T-helper 1 cell (primary cell): ENCODE measurements at places on chromosomes 4 and X.

GRCh38 chr4:13527981-13528820 lies 16.1 kb downstream of the NKX3-2 start:
- DNase-seq = peak; percentile 50

DNA sequence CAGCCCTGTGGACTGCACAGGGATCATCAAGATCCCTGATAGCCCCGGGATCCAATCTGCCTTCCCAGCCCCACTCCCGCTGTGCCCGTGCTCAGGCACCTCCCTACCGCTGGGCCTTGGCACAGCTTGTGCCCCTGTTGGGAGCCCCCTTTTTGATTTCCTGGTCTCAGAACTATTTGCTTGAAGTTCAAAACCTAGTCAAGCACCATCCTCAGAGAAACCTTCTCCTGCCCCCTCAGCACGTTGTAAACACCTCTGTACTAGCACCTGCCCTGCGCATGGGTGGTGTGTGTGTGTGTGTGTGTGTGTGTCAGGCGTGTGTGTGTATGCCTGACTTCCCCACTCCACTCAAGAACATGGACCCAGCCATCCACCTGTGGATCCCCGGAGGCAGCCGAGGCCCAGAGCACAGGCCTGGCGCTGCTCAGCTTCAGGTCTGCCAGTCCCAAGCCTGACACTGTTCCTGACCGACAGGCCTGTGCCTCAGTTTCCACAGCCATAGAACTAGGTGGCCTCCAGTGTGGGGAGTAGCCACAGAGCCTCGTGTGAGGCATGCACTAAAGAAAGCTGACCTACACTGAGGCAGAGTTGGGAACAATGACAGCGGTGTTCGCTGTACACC lies 65.5 kb downstream of the ADRA2C start:
- DNase-seq = no peak

GRCh38 chrX:149717803-149718202 lies 5.9 kb downstream of the MAGEA11 start:
- no peak for DNase-seq

DNA sequence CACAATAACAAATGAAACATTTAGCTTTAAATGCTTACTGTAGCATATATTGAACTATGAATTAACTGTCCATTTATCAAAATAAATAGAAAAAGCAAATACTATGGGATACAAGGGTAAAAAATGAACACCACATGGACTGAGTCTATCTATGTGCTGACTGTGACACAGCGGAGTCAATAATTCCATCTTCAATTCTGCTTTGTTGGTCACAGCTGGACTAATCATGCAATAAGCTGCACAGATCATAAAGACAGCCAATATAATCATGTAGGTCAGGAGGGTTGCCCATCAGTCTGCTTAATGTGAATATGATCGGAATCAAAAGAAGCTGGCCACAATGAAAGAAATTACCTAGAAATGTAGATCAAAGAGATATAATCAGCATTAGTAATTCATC lies 95.7 kb upstream of the FAM47A start:
- no peak for DNase-seq

DNA sequence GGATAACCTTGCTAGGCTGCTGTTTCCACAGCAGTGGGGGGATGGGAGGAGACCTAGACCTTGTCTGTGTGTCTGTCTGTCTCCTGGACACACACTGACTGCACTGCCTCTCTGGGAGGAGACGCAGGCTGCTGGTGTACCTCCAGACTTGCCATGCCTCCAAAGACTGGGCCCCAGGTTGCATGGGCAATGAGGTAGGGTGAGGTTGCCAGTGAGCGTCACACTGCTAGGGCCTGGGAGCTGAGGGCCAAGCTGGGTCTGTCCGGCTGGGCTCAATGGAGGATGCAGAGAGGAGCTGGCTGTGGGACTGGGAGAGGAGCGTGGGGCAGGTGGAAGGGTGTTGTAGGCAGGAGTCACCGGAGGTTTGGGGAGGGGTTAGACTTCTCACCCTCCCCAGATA lies 16.6 kb downstream of the MAGED2 start:
- DNase-seq = no peak

GRCh38 chr4:82360298-82361177 lies 13.3 kb downstream of the HNRNPD start:
- DNase-seq = peak; percentile 18

DNA sequence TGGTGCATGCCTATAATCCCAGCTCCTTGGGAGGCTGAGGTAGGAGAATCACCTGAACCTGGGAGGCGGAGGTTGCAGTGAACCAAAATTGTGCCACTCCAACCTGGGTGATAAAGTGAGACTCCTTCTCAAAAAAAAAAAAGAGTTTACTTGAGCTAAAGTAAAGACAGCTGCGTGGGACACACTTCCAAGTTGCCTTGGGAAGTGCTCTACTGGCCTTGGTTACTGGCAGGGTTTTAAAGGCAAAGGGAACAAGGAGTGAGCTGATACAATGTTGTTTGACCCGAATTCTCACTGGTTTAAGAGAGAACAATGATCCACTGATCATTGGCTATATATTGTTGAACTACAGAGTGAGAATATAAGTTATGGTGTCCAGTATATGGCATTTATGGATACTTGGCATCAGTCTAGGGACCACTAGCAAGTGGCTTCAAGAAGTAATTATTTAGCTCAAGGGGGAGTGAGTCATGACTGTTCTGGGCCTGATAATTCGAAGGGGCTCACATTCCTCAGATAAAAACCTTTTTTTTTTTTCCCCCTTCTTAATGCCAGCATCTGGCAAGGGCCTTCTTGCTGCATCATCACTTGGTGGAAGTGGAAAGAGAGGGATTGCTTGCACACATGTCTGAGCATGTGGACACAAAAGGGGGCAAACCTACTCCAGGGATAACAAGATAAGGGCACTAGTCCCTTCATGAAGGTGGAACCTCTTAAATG lies 32.3 kb downstream of the GRK4 start:
- no peak for DNase-seq

DNA sequence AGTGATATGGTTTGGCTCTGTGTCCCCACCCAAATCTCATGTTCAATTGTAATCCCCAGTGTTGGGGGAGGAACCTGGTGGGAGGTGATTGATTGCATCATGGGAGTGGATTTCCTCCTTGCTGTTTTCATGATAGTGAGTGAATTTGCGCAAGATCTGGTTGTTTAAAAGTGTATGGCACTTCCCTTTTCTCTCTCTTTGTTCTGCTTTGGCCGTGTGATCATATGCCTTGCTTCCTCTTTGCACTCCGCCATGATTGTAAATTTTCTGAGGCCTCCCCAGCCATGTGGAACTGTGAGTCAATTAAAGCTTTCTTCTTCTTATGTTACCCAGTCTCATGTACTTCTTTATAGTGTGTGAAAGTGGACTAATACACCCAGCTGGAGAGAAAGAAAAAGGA lies 113.0 kb upstream of the AADAT start:
- no peak for DNase-seq

DNA sequence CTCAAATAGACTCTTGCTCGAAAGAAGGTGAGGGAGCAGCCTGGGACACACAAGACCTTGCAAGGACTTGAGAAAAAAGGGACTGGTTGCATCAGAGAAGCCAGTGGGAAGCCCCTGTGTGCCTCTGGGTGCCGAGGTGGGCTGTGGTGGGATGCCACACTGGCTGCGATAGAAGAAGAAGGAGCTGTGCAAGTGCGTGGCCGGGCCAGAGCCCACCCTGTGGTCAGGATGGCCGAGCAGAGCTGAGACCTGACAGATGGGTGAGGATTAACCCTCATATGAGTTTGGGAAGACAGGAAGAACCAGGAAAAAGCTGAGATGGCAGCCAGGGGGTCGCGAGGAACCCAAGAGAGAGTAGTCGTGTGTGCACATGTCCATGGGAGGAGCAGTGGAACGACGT lies 44.6 kb upstream of the HGFAC start:
- DNase-seq = no peak

DNA sequence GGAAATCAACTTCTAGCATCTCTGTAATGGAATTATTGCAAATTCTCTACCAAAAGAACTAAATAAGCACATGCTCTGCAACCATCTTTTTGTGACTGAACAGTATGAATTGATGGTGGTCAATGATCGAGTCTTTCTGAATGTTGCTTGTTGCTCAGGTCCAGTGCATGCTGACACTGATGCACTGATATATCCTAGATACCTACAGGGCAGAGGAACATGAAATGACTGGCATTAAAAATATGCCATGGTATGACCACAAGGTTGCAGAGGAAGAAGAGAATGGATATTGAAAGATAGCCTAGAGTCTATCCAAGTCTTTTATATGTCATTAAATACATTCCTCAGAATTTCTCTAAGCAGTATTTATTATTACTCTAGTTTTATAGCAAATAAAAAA lies 692.8 kb upstream of the TENM3 start:
- no peak for DNase-seq

DNA sequence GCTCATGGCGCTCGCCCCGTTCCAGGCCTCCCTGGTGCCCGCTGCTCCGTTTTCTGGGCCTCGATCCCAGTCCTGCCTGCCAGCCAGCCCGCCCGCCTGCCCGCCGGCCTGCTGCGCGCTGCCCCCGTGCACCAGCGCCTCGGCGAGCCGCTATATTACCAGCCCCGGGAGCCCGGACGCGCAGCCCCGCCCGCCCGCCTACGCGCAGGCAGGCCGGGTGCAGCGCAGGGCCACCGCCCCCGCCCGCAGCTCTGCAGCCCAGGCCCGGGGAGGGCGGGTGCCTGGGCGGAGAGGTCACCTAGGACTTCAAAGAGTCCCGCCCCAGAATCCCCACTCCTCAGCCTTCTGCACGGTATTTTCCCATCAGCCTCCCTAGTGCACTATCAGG lies at the start of gene MAOB:
TSS of gene MAOB (minus strand) at position 157 of the 388 bp plus-strand sequence. CDS start at position 6, 151 bp downstream.
- DNase-seq = peak; percentile 2

DNA sequence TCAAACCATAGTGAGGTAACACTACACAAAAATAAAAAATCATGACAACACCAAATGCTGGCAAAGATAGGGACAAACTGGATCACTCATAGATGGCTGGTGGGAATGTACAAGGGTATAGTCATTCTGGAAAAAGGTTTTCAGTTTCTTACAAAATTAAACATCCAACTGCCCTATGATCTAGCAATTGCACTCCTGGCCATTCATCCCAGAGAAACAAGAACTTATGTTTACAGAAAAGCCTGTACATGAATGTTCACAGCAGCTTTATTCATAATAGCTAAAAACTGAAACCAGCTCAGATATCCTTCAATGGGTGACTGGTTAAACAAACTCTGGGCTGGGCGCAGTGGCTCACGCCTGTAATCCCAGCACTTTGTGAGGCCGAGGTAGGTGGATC lies 43.3 kb downstream of the NYX start:
- DNase-seq = no peak

DNA sequence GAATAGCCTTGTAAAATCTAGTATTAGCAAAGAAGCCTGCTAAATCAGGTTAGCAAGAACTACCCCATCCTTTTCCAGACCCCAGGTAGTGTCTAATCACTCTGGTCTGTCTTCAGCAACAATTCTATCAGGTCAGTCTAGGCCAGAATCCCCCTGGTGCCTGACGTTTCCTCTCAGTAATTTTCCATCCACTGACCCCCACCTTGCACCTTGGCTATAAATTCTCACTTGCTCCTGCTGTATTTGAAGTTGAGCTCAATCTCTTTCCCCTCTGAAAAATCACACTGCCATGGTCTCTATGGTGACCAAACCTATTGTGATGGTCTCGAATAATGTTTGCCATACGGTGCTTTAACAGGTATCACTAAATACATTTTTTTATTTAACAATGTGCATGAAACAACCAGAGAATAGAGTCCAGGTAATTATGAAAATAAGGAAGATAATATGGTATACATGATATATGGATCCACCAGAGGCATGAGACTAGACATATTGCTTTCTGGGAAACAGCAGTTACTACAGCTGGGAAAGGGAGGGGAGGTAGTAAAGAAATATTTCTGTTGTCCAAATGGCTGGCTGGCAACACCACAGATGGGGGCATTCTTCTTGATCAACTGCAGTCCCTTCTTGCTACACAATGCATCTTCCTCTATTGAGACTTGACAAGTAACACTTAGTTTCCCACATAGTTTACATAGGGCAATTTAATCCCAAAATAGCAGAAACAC lies 33.8 kb downstream of the CXCL1 start:
- DNase-seq = no peak

- DNase-seq = no peak
These were observed 43.3 kb downstream of the DHRSX start for GRCh38 chrX:2457289-2458133.

GRCh38 chr4:104591510-104591911 lies 96.8 kb upstream of the CXXC4 start:
- no peak for DNase-seq

- DNase-seq = no peak
These were observed 63.6 kb upstream of the MAP3K15 start for GRCh38 chrX:19578956-19579355.

DNA sequence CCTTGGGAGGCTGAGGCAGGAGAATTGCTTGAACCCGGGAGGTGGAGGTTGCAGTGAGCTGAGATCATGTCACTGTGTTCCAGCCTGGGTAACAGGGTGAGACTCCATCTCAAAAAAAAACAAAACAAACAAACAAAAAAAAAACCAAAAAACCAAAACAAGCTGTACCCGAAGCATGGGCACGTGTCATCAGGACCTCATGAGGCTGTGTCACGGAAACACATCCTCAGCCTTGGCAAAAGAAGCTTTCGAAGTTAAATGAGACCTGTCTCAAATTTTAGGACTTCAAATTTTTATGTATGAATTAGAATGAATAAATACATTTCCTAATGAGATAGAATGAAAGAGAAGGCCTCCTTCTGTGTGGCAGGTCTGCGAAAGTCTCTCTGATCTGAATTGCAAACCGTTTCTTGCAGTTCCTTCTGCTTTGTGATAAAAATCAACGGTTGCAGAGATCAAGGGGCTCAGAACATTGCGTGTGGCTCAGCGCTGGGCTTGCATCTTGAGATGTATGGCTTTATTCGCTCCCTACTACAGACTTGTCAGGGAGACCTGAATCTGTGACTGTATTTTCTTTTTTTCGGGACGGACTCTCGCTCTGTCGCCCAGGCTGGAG lies 19.5 kb upstream of the CRLF2 start:
- DNase-seq = no peak

DNA sequence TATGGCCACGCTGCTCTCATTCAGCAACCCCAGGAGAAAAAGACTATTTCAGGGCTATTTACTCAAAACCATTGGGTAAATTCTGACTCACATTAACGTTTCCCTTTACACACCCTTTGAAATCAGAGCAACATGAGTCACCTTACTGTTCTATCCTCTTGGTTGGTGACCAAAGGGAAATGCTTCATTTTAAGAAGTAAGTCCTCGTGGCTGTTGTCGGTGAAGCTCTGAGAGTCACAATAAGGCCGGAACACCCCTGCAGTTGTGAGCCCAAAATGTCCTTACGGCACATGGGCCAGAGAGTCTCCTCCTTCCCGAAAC lies 56.3 kb upstream of the SPRY1 start:
- no peak for DNase-seq

GRCh38 chr4:183261953-183262775 lies 57.9 kb downstream of the CLDN22 start:
- DNase-seq = peak; percentile 51

DNA sequence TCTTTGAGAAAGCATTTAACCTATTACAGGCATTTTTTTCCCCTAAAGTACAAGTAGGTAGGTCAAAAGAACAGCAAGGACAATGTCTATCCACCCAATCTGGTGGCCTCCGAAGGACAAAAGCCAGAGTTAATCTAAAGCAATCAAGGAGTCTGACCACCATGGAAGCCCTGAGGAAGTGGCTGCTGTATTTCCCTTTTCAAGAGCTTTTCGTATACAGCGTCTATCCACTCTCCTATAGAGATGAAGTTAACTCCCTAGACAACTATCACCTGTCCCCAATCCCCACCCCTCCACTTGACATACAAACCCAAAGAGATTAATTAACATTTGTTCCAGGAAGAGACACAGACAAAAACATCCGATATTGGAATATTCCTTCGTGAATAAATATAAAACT lies 85.5 kb downstream of the SNCA start:
- DNase-seq = no peak
